SK-N-DZ (cell line): ENCODE measurements at places on chromosomes 12 and 14.

- no peak for DNase-seq
Observed at GRCh38 chr14:34710744-34711143, 3.6 kb downstream of the CFL2 start.

GRCh38 chr12:131716282-131716681 is 5.4 kb downstream of the SFSWAP start:
- DNase-seq, result no peak

DNA sequence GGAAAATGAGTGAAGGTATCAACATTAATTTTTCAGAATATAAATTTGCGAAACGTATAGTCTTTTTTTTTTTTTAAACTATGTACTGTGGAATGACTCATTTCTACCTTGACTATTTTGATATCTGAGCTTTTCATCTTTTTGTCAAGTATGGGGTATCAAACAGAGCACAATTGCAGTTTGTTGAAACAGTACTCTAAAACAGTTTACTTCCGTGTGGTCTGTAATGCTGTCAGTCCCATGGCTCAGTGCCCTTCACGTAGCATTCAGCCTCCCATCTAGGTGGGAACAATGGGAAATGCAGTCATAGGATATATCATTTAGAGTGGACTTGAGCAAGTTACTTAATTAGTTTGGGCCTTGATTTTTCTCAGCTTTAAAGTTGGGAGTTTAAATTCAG is 139.5 kb downstream of the ERC1 start:
- DNase-seq, result no peak

- peak; percentile 4 for DNase-seq
Observed at GRCh38 chr12:99722690-99723486, 75.3 kb downstream of the GARIN6 start.

DNA sequence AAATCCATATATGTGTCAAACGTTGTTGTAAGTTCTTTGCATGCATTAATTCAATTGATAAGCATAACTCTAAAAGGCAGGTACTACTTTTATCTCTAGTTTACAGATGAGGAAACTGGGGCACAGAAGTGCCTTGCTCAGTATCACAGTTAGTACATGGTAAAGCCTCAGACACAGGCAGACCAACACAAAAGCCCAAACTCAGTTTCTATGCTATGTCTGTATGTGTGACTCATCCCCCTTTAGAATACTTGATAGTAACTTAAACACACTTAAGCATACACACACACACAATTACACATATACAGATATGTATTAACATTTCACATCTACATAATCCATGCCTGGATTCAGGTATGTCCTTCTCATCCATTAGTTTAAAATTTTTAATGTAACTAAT is 88.0 kb downstream of the EPS8 start:
- DNase-seq, result no peak

GRCh38 chr14:50122291-50122690 is 5.9 kb upstream of the VCPKMT start:
- no peak for DNase-seq

- DNase-seq, result no peak
Observed at GRCh38 chr14:33271216-33271615, 332.5 kb downstream of the NPAS3 start.

- DNase-seq, result peak; percentile 93
Observed at GRCh38 chr12:104064031-104064841, at the start of gene HCFC2. TSS of gene HCFC2 (plus strand) at chr12:104064531. CDS start at chr12:104064561, 30 bp downstream.

- no peak for DNase-seq
Observed at GRCh38 chr12:116365114-116365513, 87.6 kb upstream of the MED13L start.

DNA sequence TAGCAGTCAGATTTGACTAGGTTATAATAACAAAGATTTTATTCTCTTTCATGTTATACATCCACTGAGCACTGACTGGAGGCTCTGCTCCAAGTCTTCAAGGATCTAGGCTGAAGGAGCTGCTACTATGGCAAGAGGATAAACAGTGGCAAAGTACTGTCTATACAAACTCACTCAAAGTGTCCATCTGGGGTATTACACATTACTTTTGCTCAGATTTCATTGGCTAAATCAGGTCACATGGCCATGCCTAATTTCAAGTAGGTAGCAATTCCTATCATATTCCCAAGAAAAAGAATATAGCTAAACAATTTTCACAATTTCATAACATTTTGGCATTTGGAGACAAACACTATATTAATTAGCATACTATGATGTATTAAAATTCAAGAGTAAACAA is 40.9 kb downstream of the CDK17 start:
- no peak for DNase-seq

GRCh38 chr12:57898308-57898970 is 42.9 kb upstream of the ATP23 start:
- DNase-seq, result no peak

GRCh38 chr12:109020796-109021380 is at the start of gene SVOP:
TSS of gene SVOP (minus strand) at chr12:109021068. CDS start at chr12:109020868, 200 bp downstream.
- DNase-seq, result peak; percentile 87

DNA sequence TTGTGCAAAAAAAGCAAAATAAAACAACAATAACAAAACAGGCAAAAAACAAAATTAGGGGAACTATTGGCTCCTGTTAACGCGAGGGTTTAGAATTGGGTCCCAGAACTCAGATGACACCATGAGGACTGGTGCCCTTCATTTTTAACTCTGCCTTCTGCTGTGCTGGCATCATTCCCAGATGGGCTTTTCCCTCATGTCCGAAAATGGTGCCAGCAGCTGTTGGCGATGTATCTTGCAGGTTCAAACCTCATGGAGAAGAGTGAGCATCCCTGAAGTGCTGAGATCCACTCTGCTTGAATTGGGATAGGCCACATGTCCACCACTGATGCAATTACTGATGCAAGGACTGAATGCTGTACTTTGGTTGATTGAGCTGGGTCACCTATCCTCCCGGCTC is 61.1 kb downstream of the MYRFL start:
- no peak for DNase-seq

- no peak for DNase-seq
Observed at GRCh38 chr12:51744235-51744634, 104.3 kb downstream of the FIGNL2 start.

DNA sequence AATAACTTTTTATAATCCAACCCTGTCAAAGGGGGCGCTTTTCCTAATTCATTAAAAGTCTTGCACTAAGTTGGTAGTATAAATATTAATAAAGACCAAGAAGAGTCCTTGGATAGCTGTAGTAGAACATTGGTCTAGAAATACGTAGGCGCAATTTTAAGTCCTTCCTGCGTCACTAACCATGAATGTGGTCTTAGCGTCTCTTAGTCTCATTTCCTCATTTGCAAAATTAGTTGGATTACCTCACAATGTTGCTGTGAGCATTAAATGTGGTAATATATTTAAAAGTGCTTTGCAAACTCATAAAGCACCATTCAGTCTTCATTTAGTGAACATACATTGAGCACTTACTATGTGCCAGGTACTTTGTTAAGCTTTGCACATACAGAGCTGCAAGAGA is 149.7 kb downstream of the AEBP2 start:
- DNase-seq, result no peak

DNA sequence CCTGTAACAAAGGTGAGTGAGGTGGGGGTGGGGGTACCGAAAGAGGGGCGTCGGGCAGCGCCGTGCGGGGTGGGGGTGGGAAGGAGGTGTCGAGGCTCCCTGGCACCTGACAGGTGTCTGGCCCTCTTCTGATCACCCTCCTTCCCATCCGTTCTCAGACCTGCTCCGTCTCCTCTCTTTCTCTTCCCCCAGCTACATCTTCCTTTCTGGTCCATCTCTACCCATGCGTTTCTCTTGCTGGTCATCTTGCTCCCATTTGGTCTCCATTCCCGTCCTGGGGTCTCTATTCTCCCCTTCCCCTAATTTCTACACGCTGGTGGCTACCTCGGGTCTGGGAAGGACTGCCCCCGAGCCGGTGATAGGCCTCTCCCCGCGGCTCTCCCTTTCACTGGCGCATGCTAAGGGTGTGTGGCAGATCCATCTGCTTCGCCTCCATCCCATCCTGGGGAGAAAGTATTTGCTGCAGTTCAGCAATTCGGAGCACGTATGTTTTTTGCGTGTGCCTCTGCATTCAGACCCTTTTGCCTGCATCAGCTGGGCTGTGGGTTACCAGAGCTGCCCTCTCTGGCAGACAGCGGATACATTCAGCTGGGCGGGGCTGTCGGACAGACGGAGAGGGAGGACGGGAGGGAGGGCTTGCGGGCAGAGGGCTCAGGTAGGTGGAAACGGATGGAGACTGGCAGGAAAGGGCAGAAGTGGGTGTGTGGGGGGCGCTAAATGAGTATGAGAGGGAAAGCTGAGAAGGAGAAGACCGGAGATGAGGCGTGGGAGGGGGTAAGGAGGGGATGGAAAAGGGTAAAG is 730 bp downstream of the CLSTN3 start:
- peak; percentile 66 for DNase-seq

DNA sequence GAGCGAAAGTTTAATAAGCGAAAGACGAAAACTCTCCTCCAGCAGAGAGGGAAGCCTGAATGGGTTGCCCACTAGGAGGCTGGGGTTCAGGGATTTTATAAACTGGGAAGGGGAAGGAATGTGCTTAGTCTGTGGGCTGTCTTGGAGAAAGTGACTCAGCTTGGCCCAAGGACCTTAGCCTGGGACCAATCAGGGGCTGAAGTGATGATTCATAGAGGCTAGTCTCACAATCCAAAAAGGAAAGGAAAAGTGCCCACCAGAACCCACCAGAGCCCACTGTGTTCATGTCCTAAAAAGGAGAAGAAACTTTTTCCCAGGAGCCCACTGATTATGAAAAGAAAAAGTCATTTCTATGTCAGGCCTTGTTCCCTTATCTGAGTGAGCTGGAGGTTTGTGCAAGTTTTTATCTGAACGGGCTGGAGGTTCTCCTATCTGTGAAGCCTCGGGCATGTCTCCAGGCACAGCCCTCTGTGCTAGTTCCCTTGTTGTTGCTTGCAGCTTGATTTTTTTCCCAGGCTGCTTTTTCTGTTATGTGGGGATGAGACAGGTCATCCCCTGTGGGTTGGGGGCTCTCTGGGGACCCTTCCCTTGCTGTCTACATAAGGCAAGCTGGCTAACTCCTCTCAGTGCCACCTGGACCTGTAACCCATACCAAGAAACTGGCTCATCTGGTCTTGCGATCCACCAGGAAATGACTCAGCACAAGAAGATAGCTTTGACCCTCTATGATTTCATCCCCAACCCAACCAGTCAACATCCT is 8.3 kb upstream of the GOLGA5 start:
- no peak for DNase-seq

DNA sequence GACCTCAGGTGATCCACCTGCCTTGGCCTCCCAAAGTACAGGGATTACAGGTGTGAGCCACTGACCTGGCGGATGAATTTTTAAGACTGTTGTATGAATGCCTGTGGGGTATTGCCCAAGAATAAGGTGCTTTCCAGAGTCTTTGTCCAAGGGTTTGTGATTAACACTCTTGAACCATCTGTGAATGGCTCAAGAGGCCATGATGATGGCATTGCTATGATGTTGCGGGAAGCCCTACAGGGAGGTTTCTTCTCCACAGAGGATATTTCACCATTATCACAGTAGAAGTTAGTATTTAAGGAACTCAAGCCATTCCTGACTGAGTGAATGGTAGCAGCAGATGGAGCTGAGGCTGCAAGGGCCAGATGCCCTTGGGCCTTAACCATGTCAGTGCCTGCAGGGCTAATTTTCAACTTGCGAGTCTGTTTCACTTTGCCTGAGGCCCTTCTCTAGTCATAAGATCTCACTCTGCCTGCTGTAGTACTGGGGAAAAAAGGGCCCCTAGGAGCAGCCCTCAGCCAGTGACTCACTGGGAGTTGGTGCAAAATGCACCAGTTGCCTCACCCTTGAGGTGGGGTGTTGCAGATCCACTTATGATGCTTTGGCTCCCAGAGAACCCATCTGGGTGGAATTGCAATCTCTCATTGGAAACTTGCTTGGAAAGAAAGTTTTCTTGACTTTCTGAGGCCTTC is 108.6 kb upstream of the FLRT2 start:
- DNase-seq, result no peak

DNA sequence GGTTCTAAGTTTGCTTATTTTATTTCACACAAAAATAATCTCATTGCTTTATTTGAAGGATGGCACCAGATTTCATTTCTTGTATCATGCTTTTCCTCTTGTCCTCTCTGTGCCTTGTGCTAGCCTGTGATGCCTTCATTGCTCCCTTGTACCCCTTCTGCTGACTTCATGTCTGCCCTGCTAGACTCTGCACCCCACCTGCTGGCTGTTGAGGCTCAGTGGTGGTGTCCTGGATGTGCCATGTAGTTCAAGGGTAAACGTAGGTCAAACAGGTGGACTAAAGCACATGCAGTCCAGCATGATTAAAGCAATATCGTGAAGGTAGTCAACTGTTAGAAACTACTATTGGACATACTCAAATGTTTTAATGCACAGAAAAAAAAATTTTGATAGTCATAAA is 21.6 kb downstream of the MRPS35 start:
- DNase-seq, result peak; percentile 13

- peak; percentile 91 for DNase-seq
Observed at GRCh38 chr14:82837611-82838140, 1304.0 kb upstream of the SEL1L start.

DNA sequence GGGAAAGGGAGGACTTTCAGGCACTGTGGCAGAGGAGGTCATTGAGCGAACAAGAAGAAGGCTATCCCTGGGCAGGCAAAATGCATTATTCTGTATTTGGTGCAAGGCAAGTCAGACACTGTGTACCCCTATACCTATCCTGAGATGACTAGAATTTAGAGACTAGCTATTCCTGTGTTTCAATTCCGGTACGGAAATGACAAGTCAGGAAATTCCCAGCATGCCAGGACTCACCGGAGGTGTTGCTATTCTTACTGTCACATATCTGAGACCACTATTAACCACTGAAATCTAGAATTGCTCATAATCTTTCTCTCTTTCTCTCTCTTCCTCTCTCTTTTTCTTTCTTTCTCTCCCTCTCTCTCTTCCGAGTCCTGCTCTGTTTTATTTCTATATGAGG is 297.1 kb downstream of the PDZRN4 start:
- no peak for DNase-seq

GRCh38 chr14:75230140-75230792 is 48.4 kb upstream of the FOS start:
- DNase-seq, result no peak

DNA sequence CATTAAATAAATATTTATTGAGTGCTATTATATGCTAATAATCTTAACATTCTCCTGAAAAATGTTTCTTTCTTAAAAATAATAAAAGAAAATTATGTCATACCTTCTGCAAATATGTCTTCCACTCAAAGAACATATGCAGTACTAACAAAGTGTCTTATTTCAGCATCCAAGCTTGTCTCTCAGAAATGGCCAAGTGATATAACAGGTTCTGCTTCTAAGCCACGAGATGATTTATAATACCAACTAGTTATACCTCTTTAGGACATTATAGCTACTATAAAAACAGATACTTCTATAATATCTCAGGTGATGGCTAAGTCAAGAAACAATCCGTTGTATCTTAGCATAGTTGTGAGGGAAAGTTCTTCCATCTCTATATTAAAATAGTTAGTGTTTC is 128.1 kb upstream of the ARID2 start:
- no peak for DNase-seq

GRCh38 chr12:558580-558979 is 98.8 kb downstream of the B4GALNT3 start:
- no peak for DNase-seq

GRCh38 chr14:74652541-74652940 is 40.5 kb upstream of the LTBP2 start:
- DNase-seq, result no peak
